ENCODE measurements at places on chromosomes 2 and 18.
A peak's percentile ranks its signal among the peaks of the same experiment; 100 is the strongest.

DNA sequence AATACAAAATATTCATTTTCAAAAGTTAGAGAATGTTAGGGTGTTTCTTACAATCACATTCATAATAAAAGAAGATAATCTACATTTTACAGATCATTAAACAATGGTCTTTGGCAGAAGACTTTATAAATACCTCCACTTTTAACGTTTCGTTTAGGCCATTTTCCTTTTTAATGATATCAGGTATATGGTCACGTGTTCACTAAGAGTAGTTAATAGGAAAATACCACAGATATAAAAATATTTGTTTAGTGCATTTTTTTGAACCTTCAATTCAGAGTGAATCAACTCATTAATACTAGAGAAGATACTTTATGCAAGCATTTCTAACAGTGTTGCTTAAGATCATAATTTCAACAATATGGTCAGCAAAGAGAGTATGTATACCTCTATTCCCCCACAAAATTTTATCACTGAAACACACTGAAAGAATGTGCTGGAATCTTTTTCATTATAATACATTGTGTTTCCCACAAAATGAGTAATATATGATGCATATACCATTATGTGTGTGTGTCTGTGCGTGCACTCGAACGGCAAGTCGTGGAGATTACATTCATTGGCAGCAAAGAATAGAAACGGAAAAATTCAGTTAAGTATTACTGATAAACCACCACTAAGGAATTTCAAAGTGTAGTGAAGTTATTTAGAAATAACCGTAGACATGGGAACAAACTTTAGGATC, 319.9 kb upstream of the THUMPD2 start:
- no peak for DNase-seq

DNA sequence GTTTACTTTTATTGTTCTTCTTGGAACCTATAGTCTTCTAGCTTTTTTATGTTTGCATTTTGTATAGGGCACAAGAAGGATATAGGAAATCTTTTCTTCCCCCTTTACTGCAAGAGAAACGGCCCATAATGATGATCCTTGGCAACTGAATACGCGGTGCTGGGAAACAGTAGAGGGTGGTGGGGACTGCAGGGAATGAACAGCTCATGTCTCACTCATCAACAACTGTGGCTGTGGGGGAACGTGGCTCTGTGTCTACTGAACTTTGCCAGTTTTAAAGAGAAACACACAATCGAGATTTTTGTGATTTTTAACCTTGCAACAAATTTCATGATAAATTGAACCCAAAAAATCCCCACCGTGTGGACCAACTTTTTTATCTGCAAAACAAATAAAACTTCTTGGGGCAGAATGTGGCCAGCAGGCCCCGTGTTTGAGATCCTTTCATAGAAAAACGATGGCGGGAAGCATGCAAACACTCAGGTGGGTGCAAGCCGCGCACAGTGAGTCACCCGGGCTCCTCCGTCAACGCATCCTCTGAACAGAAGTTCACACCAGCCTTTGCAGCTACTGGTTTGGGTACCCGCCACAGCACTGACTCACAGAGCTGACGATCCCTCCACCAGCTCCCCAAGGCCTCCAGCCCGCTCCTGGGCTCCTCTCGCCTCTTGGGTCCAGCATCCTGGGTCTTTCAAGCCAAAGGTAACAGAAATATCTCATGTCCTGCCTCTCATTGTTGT, 149.3 kb downstream of the COL6A3 start:
- DNase-seq = no peak

GRCh38 chr2:127651971-127652550, 6.1 kb downstream of the GPR17 start:
- DNase-seq = no peak

DNA sequence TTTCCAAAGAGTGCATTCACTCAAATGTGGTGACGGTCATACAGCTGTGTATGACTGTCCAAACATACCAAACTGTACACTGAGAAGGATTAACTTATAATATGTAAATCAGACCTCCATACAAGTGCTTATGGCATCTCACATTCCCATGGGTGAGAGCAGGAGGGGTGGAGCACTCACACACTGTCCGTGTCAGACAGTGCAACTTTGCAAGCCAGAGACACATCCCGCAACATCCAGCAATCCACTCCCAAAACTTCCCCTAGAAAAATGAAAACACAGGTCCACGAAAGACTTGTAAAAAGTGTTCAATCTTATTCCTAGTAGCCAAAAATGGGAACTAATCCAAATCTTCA, 36.4 kb downstream of the FAM168B start:
- DNase-seq = no peak

DNA sequence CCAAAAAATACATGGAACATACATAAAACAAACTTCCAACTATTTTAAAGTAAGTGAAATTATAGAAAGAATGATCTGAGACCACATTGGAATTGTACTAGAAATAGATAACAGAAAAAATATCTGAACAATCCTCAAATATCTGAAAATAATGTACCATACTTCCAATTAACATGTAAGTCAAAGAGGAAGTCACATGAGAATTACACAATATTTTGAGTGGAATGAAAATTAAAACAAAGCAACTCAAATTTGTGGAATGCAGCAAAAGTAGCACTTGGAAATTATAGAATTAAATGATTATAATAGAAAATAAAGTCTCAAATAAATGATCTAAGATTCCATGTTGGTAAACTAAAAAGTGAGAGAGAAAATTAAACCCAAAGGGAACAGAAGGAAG, 38.3 kb upstream of the CTIF start:
- DNase-seq = peak; percentile 2

GRCh38 chr2:220935789-220936321, 636.2 kb downstream of the EPHA4 start:
- no peak for DNase-seq

GRCh38 chr2:62923881-62924280, 126.7 kb upstream of the OTX1 start:
- no peak for DNase-seq

GRCh38 chr2:184633726-184634125, 35.4 kb downstream of the ZNF804A start:
- DNase-seq = no peak

DNA sequence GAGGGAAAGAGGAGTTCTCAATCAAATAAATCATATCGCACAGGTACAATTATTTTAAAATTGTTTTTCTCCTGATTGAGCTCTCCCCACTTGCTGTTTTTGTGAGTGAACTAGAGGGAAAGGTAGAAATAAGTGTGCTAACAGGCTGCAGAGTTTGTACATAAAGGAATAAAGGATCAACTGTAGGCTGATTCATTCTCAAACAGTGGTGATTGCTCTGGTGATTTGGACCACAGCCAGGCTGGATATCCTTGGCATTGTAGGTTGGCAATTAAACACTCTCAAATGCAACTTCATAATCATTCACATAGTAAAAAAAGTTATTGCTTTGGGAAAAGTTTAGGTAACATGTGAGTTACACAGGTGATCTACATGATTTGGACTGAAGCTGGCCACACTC, 29.8 kb downstream of the LRP1B start:
- no peak for DNase-seq

GRCh38 chr2:66494708-66495107, 59.8 kb downstream of the MEIS1 start:
- no peak for DNase-seq

- no peak for DNase-seq
These were observed 1378.9 kb upstream of the CELF4 start for GRCh38 chr18:38944446-38945024.

DNA sequence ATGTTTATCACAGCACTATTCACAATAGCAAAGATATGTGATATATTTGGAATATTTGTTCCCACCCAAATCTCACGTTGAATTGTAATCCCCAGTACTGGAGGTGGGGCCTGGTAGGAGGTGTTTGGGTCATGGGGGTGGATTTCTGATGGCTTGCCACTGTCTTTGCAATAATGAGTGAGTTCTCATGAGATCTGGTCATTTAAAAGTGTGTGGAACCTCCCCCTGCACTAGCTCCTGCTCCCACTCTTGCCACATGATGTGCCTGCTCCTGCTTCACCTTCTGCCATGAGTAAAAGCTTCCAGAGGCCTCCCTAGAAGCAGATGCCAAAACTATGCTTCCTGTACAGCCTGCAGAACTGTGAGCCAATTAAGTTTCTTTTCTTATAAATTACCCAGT, 72.2 kb upstream of the DYNC1I2 start:
- DNase-seq = no peak

GRCh38 chr18:79239631-79240030, 156.1 kb upstream of the NFATC1 start:
- no peak for DNase-seq

DNA sequence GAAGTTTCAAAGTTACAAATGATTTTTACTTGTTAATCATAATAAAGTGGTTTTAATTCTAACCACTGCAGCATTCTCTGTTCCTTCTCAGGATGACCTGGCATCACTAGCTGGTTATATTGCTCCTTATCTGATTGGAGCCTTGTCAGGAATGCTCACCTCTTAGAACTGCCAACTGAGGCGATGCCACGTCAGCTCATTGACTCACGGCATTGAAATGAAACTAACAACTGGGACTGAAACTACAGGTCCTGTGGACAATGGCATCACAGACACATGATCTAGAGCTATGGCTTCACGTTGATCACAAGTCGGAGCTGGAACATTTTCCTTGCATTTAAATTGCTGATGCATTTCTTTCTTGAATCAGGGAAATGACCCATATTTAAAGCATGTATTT, 54.9 kb upstream of the MAP2 start:
- no peak for DNase-seq

- no peak for DNase-seq
These were observed 149.5 kb downstream of the ATP9B start for GRCh38 chr18:79218605-79219190.

- no peak for DNase-seq
These were observed 523.4 kb downstream of the CCDC85A start for GRCh38 chr2:56707218-56707617.

GRCh38 chr18:45935591-45936335, 31.4 kb downstream of the EPG5 start:
- no peak for DNase-seq

DNA sequence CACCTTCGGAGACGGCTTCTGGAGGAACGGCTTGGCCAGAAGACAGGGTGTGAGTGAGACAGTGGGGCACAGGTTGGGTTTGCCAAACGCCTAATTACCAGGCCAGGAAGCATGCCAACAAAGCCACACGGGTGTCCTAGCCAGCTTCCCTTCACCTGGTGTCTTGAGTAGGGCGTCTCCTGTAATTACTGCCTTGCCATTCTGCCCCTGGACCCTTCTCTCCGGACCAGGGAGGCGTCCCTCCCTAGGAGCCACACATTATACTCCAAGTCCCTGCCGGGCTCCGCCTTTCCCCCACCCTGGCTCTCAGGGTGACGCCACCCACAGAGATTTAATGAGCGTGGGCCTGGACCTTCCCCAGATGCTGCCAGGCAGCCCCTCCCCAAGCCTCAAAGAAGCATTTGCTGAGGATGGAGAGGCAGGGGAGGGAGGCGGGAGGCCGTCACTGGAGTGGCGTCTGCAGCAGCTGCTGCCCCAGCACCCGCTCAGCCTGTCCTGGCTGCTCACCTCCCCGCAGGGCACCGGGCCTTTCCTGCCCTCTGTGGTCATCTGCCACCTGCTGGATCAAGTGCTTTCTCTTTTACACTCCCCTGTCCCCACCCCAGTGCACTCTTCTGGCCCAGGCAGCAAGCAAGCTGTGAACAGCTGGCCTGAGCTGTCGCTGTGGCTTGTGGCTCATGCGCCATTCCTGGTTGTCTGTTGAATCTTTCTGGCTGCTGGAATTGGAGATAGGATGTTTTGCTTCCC, 20.7 kb downstream of the FOSL2 start:
- DNase-seq = no peak

DNA sequence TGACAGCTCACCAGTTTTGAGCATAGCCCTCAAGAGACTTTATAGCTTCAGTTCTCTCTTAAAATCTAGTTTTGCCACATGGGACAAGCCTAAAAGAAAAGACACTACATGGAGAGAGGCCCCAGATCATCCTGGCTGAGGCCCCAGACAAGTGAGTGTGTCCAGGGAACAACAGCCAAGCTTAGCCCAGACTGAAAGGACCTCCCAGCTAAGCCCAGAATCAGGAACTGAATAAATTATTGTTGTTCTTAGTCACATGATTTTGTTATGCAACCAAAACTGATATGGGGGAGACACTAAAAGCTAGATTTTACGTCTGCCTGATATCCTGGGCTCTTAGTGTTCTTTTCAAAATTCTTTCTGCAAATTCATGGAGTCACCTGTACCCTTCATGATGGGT, 29.3 kb upstream of the LBH start:
- DNase-seq = no peak

DNA sequence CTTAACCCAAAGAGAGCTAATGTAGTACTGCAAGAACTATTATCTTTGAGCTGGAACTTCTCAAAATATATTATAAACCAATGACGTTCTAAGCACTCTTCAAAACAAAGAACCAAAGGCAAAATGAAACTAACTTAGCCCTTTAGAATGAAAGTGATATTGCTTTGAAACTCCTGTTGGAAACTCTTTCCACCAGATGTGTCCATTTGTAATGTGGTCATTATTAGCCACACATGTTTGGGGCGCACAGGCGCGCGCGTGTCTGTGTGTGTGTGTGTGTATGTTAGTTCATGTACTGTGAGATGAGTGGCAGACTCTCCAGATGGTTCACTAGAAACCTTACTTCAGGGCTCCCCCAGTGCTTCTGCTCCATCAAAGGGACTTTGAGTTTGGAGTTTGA, 323.4 kb downstream of the BCL11A start:
- DNase-seq = no peak

- no peak for DNase-seq
These were observed 76.5 kb downstream of the NOL10 start for GRCh38 chr2:10613263-10613662.

DNA sequence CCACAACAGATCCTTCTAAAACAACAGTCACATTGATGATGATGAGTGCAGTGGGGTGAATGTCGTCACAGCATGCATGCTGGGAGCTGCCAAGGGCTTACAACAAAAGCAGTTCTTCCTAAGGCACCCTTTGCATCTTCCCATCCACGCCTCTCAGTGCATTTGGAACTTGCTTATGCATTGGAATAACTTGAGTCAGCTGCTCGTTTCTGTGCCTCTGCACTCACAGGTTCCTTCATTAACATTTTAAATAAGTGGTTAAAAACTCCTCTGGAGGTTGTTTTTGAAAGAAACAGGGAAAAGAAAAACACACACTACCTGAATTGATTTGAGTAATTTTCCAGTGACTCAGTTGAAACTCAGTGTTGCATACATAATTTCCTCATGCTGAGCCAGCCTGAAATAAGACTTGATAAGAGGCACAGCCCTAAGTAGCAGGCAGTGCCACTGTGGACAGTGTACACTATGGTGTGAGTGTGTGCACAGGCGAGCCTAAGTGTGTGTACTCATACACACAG, 46.8 kb upstream of the TRIM43B start:
- no peak for DNase-seq
